ENCODE measurements at places on chromosomes 1 and 21. TPM values are rescaled to one million over a fixed set of nuclear protein-coding genes. Genes with fewer than 3 reads are reported as not detected.

DNA sequence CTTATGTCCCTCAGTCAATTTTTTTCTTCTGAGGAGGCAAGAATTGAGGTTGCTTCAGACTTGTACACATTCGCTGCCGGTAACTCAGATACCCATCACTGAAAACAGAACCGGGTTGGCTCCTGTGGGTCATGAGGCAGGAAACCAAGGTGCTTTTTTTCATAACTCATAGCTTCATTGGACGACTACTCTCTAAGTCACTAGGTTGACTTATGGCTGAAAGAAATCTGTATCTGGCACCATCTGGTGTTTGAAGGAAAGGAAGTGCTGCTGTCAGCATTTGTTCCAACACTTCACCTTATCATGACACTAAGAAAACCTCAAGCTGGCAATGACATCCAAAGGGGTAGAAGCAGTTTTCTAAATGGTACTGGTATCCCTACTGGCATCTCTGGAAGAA lies 82.3 kb downstream of the TBX19 start:
- DNase-seq, result no peak
- no peak overlapping the region for H3K4me3 ChIP-seq
- no peaks in the 10 kb centered on the region for H3K27me3 ChIP-seq
- H3K36me3 ChIP-seq, result no peaks in the 10 kb centered on the region
- H3K27ac ChIP-seq, result no peak overlapping the region

DNA sequence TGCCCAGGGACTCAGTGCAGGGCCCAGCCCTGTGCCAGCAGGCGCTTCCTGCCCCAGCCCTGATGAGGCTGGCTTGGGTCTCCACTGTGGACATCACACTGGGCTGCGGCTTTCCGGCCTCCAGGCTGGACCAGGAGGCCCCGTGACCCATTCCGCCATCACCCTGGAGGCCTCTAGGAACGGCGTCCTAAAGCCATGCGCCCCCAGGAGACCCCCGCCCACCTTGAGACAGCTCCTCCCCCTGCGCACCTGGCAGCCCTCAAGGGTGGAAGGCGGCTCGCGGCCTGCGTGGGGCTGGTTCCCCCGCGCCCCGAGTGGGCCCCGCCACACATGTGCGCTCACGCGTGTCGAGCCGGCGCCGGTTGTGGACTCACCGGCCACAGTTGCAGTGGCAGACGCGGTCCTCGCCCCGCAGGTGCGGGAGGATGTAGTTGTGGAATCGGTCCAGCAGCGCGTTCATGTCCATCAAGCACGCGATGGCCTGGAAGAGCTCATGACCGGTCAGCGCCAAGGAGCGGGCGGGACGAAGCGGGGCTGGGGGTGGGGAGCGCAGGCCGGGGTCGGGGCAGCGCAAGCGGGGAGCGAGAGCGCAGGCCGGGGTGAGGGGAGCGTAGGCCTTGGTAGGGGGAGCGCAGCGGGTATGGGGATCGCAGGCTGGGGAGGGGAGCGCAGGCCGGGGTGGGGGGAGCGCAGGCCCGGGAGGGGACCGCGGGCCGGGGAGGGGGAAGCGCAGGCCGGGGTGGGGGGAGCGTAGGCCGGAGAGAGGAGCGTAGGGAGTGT lies 924 bp downstream of the TMEM240 start:
- no peaks in the 10 kb centered on the region for H3K4me1 ChIP-seq
- no peak for DNase-seq
- peaks cover 5% of the 10 kb centered on the region for H3K36me3 ChIP-seq
- no peaks in the 10 kb centered on the region for H3K27me3 ChIP-seq

DNA sequence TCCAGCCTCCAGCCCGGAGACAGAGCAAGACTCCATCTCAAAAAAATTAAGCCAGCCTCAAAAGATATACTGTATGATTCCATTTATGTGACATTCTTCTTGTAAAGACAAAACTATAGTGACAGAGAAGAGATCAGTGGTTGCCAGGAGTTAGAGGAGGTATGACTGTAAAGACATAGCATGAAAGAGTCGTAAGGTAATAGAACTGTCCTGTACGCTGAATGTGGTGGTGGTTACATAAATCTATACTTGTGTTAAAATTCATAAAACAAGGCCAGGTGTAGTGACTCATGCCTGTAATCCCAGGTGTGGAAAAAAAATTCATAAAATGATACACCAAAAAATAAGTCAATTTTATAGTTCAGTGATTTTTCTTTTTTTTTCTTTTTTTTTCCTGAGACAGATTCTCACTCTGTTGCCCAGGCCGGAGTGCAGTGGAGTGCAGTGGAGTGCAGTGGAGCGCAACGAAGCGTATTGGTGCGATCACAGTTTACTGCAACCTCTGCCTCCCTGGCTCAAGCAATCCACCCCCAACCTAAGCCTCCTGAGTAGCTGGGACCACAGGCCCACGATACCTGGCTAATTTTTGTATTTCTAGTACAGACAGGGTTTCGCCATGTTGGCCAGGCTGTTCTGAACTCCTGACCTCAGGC lies 84.9 kb upstream of the CXADR start:
- H3K27me3 ChIP-seq, result no peaks in the 10 kb centered on the region
- no peaks in the 10 kb centered on the region for H3K36me3 ChIP-seq
- DNase-seq, result no peak
- no peak overlapping the region for H3K27ac ChIP-seq

OPRD1 gene
- total RNA-seq, result 0.66 TPM

- peaks cover 23% of the 10 kb centered on the region for H3K36me3 ChIP-seq
- H3K27ac ChIP-seq, result no peak overlapping the region
- H3K4me1 ChIP-seq, result peaks cover 11% of the 10 kb centered on the region
- DNase-seq, result no peak
- H3K27me3 ChIP-seq, result no peaks in the 10 kb centered on the region
Observed at GRCh38 chr1:218421531-218421930, 76.4 kb downstream of the TGFB2 start.

GRCh38 chr1:17198476-17199258 lies 6.3 kb upstream of the PADI1 start:
- H3K4me1 ChIP-seq, result peaks cover 31% of the 10 kb centered on the region
- H3K27me3 ChIP-seq, result peaks cover under 1% of the 10 kb centered on the region
- DNase-seq, result no peak

- no peak for DNase-seq
- no peaks in the 10 kb centered on the region for H3K36me3 ChIP-seq
- H3K27me3 ChIP-seq, result no peaks in the 10 kb centered on the region
- H3K4me3 ChIP-seq, result no peak overlapping the region
Observed at GRCh38 chr1:151494741-151495281, 16.4 kb upstream of the CGN start.

GRCh38 chr1:63882048-63882704 lies 108.4 kb downstream of the ROR1 start:
- H3K4me1 ChIP-seq, result peaks cover 71% of the 10 kb centered on the region
- DNase-seq, result no peak
- H3K27me3 ChIP-seq, result no peaks in the 10 kb centered on the region
- H3K4me3 ChIP-seq, result no peak overlapping the region
- peak overlapping the region; percentile 5 for H3K27ac ChIP-seq
- H3K36me3 ChIP-seq, result no peaks in the 10 kb centered on the region

NTRK1 gene
- total RNA-seq, result 1.2 TPM

- H3K4me1 ChIP-seq, result peaks cover 13% of the 10 kb centered on the region
- no peak overlapping the region for H3K27ac ChIP-seq
- no peak for DNase-seq
- H3K4me3 ChIP-seq, result no peak overlapping the region
Observed at GRCh38 chr1:1135339-1136136, 19.6 kb upstream of the C1orf159 start.

- no peaks in the 10 kb centered on the region for H3K36me3 ChIP-seq
- no peak overlapping the region for H3K4me3 ChIP-seq
- DNase-seq, result no peak
- no peaks in the 10 kb centered on the region for H3K27me3 ChIP-seq
Observed at GRCh38 chr1:40438391-40439015, 11.8 kb upstream of the ZFP69B start.

- peaks cover 9% of the 10 kb centered on the region for H3K4me1 ChIP-seq
- H3K27me3 ChIP-seq, result no peaks in the 10 kb centered on the region
- no peak overlapping the region for H3K27ac ChIP-seq
- DNase-seq, result no peak
Observed at GRCh38 chr1:41215623-41216022, 26.5 kb downstream of the SCMH1 start.

TNFRSF18 gene
- 0.51 TPM for total RNA-seq

RPE65 gene
- not detected for total RNA-seq

- H3K36me3 ChIP-seq, result no peaks in the 10 kb centered on the region
- H3K27ac ChIP-seq, result peak overlapping the region; percentile 74
- DNase-seq, result no peak
- no peak overlapping the region for H3K4me3 ChIP-seq
- no peaks in the 10 kb centered on the region for H3K27me3 ChIP-seq
Observed at GRCh38 chr1:109373126-109373525, 24.6 kb downstream of the SORT1 start.

DNA sequence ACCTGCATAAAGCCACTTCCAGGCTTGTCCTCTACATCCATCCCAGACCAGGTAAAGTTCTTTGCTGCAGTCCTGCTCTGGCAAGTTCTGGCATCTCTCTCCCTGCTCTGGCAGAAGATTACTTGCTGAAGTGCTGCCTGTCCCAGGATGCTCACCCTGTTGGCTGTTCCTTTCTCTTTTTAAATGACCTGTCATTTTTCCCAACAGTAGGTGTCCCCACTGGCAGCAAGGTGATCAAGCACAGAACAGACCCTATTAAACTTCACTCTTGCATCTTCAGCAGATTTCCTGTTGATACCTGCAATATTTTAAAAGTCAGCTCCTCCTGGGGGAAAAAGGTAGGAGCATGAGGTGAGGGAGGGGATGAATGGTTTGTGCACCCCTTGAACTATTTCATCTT lies 332.6 kb downstream of the PBX1 start:
- no peaks in the 10 kb centered on the region for H3K27me3 ChIP-seq
- H3K4me1 ChIP-seq, result no peaks in the 10 kb centered on the region
- no peak overlapping the region for H3K4me3 ChIP-seq
- no peak for DNase-seq

DNA sequence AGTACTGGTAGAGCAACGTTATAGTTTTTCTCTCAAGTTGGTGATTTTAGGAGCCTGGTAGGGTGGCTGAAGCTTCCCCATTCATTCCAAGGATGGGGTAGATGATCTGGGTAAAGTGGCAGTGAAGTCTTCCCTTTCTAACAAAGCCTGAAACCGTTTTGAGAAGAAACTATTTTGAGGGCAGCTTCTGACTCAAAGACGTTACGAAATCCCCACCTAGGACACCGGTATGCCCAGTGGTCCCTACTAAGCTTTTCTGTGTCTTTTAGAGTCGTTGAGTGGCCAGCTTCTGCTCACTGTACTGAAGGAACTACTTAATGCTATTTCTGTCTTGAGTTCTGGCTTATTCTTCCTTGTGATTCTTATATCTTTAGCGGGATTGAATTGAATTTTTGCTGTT lies 1.4 kb downstream of the WDTC1 start:
- no peaks in the 10 kb centered on the region for H3K27me3 ChIP-seq
- no peaks in the 10 kb centered on the region for H3K36me3 ChIP-seq
- DNase-seq, result no peak
- H3K27ac ChIP-seq, result peak overlapping the region; percentile 89
- peak overlapping the region; percentile 93 for H3K4me3 ChIP-seq

DNA sequence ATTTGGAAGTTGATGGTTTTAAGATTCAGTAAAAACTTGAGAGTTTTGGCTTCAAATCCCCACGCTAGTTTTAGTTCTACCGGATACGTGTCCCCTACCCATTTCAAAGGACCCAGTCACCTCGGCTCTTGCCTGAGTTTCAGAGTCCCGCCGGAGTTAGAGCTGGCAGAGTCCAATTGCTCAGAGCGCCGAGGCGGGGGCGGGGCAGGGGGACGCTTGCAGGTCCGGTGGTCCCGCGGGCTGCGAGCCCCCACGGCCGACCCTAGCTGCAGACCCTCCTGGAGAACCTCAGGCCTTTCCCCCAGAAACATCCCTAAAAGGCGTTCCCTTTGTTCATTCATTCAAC lies 765 bp upstream of the VPS45 start:
- peak overlapping the region; percentile 99 for H3K27ac ChIP-seq
- H3K4me1 ChIP-seq, result peaks cover 36% of the 10 kb centered on the region
- peak; percentile 30 for DNase-seq
- H3K4me3 ChIP-seq, result peak overlapping the region; percentile 93
- H3K27me3 ChIP-seq, result no peaks in the 10 kb centered on the region

DNA sequence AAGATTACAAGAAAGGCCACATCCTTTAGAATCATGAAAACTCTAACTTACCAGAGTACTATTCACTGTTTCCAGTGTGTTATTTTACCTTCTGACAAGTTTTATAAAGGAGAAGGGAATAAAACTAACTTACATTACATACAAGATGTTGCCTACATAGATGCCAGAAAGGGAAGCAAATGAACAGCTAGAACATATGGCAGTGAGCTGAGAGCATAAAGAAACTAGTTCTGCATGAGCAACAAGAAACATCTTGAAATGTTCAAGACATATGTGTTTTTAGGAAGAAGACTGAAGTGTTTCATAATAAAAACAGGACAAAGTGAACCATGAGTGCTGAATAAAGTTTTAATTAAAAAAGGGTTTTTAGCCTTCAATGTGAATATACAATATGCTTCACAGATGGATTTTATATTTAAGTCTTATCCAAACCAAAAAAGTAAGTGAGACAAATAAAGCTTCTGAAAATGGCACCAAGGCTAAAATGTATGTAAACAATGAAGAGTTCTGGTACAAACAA lies 39.4 kb downstream of the SLC5A9 start:
- H3K4me1 ChIP-seq, result no peaks in the 10 kb centered on the region
- peaks cover 19% of the 10 kb centered on the region for H3K27me3 ChIP-seq

DNA sequence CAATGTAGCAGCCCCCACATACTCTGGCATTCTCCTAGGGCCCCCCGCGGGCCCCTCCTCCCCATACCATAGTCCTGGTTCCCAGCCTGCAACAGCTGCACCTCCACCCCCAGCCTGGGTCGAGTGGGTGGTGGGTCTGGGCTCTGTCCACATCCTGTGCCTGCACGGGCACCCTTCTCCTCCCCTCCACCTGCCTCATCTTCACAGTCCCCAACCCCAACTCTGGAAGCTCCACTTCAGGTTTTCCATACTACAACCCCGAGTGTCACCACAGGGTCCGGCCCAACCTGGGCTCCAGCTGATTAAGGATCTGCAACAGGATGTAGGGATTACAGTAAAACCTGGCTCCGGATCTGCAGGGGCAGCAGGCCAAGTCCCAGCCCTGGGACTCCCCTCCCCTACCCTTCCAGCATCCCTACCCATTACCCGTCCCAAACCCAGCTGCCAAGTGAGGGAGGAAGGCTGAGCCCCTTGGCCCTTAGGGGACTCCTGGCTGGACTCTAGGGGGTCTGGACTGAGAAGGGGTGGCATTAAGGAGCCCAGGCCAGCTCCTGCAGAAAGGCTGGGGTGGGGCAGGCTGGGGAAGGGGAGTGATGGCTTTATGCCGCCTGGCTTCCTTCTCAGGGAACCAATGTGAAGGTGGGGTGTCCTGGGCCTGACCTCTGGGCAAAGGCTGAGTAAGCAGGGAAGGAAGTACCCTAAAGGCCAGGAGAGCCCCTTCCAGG lies 116.8 kb downstream of the CASZ1 start:
- H3K27me3 ChIP-seq, result no peaks in the 10 kb centered on the region
- H3K4me1 ChIP-seq, result peaks cover 63% of the 10 kb centered on the region
- DNase-seq, result no peak
- H3K36me3 ChIP-seq, result no peaks in the 10 kb centered on the region

- H3K4me3 ChIP-seq, result no peak overlapping the region
- no peaks in the 10 kb centered on the region for H3K4me1 ChIP-seq
- no peaks in the 10 kb centered on the region for H3K36me3 ChIP-seq
- H3K27me3 ChIP-seq, result peaks cover 65% of the 10 kb centered on the region
Observed at GRCh38 chr1:18217398-18218043, 109.9 kb downstream of the IGSF21 start.

GRCh38 chr21:42633858-42634257 lies 19.6 kb upstream of the PDE9A start:
- DNase-seq, result no peak
- no peak overlapping the region for H3K27ac ChIP-seq
- H3K4me1 ChIP-seq, result peaks cover 2% of the 10 kb centered on the region
- H3K36me3 ChIP-seq, result no peaks in the 10 kb centered on the region
- no peaks in the 10 kb centered on the region for H3K27me3 ChIP-seq

- H3K27ac ChIP-seq, result no peak overlapping the region
- no peaks in the 10 kb centered on the region for H3K36me3 ChIP-seq
- DNase-seq, result no peak
- peaks cover 39% of the 10 kb centered on the region for H3K27me3 ChIP-seq
Observed at GRCh38 chr21:45590726-45591618, 48.7 kb upstream of the SLC19A1 start.

Measured in mesothelial cell of epicardium (in vitro differentiated cells).